Large intestine (tissue), 12 donors: ENCODE measurements at places on chromosomes 6 and 20.
A peak's percentile ranks its signal among the peaks of the same experiment; 100 is the strongest.

DNA sequence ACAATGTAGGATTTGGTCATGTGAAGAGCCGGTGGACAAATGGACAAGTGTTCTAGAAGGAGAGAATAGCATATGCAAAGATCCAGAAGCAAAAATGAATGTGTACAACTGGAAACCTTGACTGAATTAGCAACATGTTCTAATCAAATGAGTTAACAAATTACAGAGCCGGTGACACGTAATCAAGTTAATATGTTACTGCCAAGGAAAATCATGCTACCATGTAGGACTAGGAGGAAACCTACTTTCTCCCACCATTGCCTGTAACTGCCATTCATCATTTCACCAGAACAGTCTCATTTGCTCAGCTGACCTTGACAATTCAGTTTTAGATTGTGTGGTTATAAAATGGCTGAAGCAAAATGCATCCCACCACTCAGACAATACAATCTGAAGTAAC, 179.4 kb downstream of the KIF16B start:
- no peaks in the 10 kb centered on the region for H3K27me3 ChIP-seq
- no peak overlapping the region for H3K4me3 ChIP-seq
- peaks cover 12% of the 10 kb centered on the region for H3K36me3 ChIP-seq
- H3K27ac ChIP-seq, result no peak overlapping the region

GRCh38 chr20:13121840-13122515, 99.1 kb upstream of the ISM1 start:
- no peaks in the 10 kb centered on the region for H3K27me3 ChIP-seq
- H3K27ac ChIP-seq, result no peak overlapping the region
- DNase-seq, result no peak
- H3K36me3 ChIP-seq, result peaks cover 61% of the 10 kb centered on the region

DNA sequence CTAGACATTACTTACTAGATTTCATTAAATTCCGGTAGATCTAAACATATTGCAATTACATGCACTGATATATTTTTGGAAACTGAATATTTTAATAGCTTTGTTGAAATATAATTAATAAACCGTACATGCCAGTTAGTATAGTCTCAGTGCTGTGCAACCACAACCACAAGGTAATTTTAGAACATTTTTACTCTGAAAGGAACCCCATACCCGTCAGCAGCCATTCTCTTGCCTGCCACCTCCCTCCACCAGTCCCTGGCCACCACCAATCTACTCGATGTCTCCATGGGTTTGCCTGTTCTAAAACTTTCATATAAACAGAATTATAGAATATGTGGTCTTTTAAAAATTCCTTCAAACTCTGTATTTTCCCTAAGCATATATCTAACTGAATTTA, 293.9 kb downstream of the THBS2 start:
- DNase-seq, result no peak
- no peaks in the 10 kb centered on the region for H3K27me3 ChIP-seq
- no peak overlapping the region for H3K4me3 ChIP-seq
- no peaks in the 10 kb centered on the region for H3K36me3 ChIP-seq

DNA sequence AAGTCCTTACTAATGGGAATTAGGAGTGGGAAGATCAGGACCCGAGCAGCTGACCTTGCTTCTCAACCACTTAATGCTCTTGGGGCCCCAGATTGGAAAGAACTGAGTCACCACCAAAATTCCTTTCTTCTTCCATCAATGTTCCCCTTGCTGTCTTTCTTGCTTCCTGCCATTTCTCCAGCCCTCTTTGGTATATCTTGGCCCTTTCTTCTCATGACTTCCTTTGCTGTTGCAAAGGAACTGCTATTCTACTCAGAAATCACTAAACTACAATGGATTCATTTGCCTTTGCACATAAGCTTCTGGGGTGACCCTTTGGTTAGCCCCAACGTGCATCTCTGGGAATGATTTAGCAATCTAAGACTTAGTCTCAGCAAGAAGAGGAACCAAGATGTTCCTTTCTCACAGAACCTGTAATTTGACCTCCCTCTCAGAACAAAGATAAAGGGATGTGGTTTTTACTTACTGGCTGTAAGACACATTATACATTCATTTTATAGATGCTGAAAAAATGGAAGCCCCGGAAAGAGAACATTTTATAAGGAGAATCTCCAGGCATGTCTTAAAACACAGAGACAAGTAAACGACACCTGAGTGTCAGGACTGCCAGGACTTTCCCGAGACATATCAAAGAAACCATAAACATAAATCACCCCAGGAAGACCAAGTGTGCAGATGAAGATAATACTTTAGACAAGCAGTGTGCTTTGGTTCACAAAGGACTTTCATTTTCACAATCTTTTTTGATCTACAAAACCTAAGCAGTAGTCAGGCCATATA, 99.0 kb upstream of the TNFAIP3 start:
- H3K27ac ChIP-seq, result no peak overlapping the region

DNA sequence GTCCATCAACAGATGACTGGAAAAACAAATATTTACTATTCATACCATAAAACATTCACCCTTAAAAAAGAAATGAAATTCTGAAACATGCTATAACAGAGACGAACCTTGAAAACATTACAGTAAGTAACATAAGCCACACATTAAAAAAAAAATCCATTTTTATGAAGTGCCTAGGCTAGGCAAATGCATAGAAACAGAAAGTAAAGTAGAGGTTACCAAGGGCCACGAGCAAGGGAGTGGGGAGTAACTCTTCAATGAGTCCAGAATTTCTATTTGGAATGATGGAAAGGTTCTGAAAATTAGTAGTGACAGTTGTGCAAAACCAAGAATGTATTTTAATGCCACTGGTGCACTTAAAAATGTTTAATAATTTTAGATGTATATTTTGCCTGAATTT, 47.7 kb downstream of the STAU1 start:
- H3K4me1 ChIP-seq, result peaks cover 8% of the 10 kb centered on the region
- DNase-seq, result no peak
- no peaks in the 10 kb centered on the region for H3K27me3 ChIP-seq
- no peak overlapping the region for H3K27ac ChIP-seq
- H3K4me3 ChIP-seq, result no peak overlapping the region
- peaks cover 23% of the 10 kb centered on the region for H3K36me3 ChIP-seq

DNA sequence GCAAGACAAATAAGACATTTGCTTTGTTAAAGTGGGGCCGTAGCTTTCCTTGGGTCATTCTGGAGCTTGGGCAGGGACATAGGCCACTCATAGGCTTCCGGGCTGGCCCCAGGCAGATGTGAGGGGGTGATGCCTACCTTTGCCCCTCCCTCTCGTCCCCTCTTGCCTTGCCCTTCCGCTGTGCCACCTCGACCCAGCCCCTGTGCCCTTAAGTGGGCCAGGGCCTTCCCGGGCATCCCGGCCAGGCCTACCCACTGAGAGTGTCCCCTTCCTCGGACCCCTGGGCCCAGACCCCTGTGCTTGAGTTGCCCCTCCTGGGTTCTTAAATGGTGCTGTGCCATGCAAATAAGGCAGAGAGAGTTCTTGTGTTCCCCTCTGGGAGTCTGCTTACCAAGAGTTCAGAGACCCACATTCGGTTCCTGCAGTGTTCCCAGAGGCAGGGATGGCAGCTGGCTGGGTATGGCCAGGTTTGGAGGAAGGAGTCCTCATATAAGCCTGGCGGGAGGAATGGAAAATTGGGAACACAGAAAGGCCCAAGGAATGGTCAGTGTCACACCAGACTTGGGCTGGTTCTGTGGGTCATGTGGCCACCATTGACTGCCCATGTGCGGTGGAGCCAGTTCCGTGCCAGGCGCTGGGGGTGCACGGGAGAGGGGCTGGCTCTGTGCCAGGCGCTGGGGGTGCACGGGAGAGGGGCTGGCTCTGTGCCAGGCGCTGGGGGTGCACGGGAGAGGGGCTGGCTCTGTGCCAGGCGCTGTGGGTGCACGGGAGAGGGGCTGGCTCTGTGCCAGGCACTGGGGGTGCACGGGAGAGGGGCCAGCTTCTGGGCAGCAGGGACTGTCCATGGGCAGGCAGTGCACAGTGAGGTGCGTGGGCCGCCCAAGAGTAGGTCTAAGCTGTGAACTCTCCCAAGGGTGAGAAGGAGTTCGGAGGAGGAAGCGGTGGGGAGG, 173.5 kb upstream of the SNX9 start:
- no peaks in the 10 kb centered on the region for H3K4me1 ChIP-seq
- peaks cover 48% of the 10 kb centered on the region for H3K36me3 ChIP-seq
- H3K27ac ChIP-seq, result no peak overlapping the region
- no peak overlapping the region for H3K4me3 ChIP-seq

GRCh38 chr20:49818816-49819215, 6.2 kb downstream of the SLC9A8 start:
- H3K4me1 ChIP-seq, result peaks cover 2% of the 10 kb centered on the region
- DNase-seq, result no peak
- peaks cover 27% of the 10 kb centered on the region for H3K36me3 ChIP-seq
- H3K27me3 ChIP-seq, result no peaks in the 10 kb centered on the region
- H3K4me3 ChIP-seq, result no peak overlapping the region
- H3K27ac ChIP-seq, result no peak overlapping the region

GRCh38 chr20:47108994-47109393, 214.4 kb downstream of the EYA2 start:
- no peak overlapping the region for H3K4me3 ChIP-seq
- DNase-seq, result no peak
- no peaks in the 10 kb centered on the region for H3K4me1 ChIP-seq
- H3K27me3 ChIP-seq, result no peaks in the 10 kb centered on the region
- no peaks in the 10 kb centered on the region for H3K36me3 ChIP-seq

- H3K4me1 ChIP-seq, result no peaks in the 10 kb centered on the region
- H3K27me3 ChIP-seq, result no peaks in the 10 kb centered on the region
- H3K27ac ChIP-seq, result no peak overlapping the region
- no peaks in the 10 kb centered on the region for H3K36me3 ChIP-seq
- DNase-seq, result no peak
- H3K4me3 ChIP-seq, result no peak overlapping the region
Observed at GRCh38 chr6:14533446-14533845, 415.9 kb downstream of the CD83 start.

DNA sequence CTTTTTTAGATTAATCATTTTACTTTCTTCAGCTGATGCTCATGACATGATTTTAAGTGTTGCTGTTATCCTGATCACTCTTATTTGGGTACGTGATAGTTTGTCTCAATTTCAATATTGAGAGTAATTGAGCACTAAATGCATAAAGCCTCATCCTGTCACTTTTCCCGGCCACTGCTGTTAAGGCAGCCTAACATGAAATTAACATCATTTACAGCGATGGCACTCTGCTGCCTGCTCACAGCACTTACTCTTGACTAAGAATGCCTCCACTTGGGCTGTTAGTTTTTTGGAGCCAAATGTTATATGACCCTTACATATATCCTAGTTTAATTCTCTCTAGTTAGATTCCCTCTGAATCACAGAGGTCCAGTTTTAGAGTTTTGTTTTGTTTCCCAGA, 107.3 kb downstream of the SLX4IP start:
- H3K27ac ChIP-seq, result no peak overlapping the region
- no peaks in the 10 kb centered on the region for H3K27me3 ChIP-seq
- H3K4me1 ChIP-seq, result peaks cover 18% of the 10 kb centered on the region
- DNase-seq, result no peak
- no peak overlapping the region for H3K4me3 ChIP-seq

- no peak overlapping the region for H3K4me3 ChIP-seq
- H3K36me3 ChIP-seq, result no peaks in the 10 kb centered on the region
- peaks cover 43% of the 10 kb centered on the region for H3K27me3 ChIP-seq
- H3K4me1 ChIP-seq, result peaks cover 7% of the 10 kb centered on the region
- no peak for DNase-seq
- H3K27ac ChIP-seq, result no peak overlapping the region
Observed at GRCh38 chr6:56949265-56949664, 5.6 kb upstream of the BEND6 start.

DNA sequence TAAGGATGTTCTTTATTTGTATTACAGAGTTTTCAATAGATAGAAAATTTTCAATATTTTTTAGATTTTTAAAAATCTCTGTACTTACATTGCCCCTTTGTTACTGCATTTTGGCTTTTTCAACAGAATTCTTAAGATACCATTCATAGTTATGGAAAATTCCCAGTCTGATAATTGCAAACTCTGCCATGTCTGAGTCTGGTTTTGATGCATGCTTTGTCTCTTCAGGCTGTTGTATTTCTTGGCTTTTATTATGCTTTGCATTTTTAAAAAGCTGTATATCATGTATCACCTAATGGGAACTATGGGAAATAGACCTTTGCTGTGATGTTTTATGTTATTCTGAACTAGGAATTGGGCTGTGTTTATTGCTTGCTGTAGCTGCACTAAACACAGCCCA, 898.9 kb upstream of the ADGRB3 start:
- H3K27ac ChIP-seq, result no peak overlapping the region
- no peaks in the 10 kb centered on the region for H3K36me3 ChIP-seq
- H3K4me3 ChIP-seq, result no peak overlapping the region
- H3K27me3 ChIP-seq, result no peaks in the 10 kb centered on the region
- no peak for DNase-seq
- H3K4me1 ChIP-seq, result no peaks in the 10 kb centered on the region

GRCh38 chr6:15255481-15255880, 9.6 kb downstream of the JARID2 start:
- no peaks in the 10 kb centered on the region for H3K27me3 ChIP-seq
- no peaks in the 10 kb centered on the region for H3K36me3 ChIP-seq
- DNase-seq, result no peak
- H3K4me1 ChIP-seq, result peaks cover 11% of the 10 kb centered on the region
- peak overlapping the region; percentile 65 for H3K27ac ChIP-seq

GRCh38 chr6:68693271-68693670, 58.2 kb downstream of the ADGRB3 start:
- no peaks in the 10 kb centered on the region for H3K36me3 ChIP-seq
- H3K27ac ChIP-seq, result no peak overlapping the region
- H3K4me1 ChIP-seq, result no peaks in the 10 kb centered on the region
- no peaks in the 10 kb centered on the region for H3K27me3 ChIP-seq
- H3K4me3 ChIP-seq, result no peak overlapping the region
- DNase-seq, result no peak
